T-helper 2 cell treated with Interferon-gamma antibody and Interleukin-4, amounts not matched to agents 5 μg/mL and 100 μg/mL, for 36 hours (primary cell): ENCODE measurements at places on chromosomes 7 and 10.

DNA sequence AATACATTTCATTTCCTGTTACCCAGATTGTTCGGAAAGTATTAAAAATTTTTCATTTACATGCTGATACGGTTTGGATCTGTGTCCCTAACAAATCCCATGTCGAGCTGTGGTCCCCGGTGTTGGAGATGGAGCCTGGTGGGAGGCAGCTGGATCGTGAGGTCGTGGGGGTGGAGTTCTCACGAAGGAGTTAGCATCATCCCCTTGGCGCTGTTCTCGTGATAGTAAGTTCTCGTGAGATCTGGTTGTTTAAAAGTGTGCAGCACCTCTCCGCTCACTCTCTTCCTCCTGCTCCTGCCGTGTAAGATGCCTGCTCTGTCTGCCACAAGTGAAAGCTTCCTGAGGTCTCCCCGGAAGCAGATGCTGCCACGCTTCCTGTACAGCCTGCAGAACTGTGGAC is 30.9 kb downstream of the PLEKHS1 start:
- no peak for DNase-seq

DNA sequence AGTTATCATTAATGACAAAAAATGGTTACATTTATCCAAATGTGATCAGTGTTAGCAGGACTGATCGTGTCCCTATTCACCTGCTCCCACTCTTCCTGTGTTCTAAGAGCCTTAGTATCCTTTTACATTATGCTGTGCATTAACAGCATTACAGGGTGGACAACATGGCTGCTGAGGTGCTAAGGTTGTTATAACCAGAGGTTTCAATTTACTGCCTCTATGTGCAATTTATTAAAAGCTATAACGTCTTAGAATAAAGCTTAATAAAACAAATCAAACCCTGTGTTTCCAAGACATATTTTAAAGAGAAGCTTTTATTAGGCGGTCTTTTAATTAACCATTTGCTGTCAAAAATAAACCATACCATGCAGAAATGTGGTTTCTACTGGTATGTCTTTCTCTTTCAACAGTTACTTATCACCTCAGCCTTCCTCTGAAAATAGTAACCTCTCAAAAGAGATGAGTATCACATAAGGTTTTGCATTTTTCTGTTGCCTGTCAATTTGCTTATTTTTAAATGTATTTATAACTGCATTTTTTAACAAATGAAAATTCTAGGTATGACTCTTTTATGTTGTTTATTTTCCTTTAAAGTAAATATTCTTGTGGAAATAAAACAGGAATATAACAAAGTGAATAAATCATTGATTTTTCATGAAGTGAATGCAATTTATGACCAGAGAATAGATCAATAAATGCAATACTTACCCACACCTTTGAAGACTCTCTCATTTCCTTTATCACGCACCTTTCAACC is 849.8 kb upstream of the SORCS1 start:
- no peak for DNase-seq

DNA sequence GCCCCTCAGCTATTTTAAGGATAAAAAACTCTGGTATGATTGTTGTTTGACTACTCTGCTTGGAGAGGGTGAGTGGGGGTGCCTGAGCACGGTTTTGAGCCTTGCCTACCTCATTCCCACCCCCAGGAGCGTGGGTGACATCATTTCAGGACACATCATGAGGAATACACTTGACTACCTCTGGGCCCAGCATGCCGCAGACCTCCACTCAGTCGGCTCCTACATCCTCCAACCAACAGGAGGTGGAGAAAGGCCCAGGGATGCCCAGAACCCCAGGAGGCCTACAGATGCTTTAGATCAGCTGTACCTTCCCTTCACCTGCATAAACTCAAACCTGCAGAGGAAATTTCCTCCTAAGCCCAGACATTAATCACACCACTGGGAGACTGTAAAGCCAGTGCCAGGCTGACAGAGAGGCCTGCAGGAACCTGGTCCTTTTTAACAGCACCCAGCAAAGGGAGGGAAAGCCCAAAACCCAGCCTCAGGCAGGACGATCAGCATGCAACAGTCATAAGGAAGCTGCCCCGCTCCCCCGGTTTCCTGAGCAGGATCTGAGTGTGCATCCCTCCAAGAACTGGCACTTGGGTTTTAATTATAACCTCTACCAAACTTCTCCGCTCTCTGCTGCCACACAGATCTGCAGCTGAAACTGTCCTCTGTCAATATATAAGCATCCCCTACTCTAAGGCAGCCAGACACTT is 61.7 kb upstream of the ZNRF2 start:
- no peak for DNase-seq

GRCh38 chr10:128110339-128110738 is 15.9 kb downstream of the MKI67 start:
- DNase-seq: no peak

GRCh38 chr10:96513305-96513697 is 425 bp downstream of the TLL2 start:
- no peak for DNase-seq

DNA sequence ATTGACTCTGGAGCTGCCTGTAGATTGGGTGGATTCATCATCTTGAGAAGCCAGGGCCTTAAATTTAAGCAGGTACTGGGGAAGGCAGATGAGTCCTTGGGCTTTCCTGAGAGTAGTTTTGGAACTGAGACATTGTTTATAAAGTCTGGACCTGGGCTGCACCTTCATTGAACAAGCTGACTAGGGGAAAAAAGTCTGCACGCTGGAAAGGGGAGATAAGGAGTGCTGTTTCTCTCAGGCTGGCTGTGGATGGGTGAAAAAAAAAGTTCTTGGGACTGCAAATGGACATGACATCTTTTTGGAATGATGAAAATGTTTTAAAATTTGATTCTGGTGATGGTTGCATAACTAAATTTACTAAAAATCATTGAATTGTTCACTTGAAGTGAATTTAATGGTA is 12.0 kb downstream of the SEC24C start:
- DNase-seq: no peak

DNA sequence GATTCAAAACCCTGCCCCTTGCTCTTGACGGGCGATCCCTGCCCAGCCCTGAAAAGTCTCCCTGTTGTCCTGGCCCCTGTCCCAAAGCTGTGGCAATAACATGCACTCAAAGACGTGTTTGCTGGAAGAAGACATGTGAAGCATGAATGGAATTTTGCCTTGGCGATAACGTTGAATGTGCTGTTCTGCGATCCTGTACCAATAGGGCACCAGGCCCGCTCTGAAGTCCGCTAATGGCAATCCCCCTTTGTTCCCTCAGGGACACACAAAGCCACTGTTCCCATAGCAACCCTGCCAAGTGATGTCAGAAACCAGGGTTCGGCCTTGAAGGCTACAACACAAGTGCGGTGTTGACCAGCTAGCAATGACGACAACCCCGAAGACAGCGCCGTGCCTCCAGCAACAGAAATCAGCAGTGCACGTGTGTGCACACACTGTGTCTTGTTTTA is 284.6 kb downstream of the KLF6 start:
- no peak for DNase-seq

DNA sequence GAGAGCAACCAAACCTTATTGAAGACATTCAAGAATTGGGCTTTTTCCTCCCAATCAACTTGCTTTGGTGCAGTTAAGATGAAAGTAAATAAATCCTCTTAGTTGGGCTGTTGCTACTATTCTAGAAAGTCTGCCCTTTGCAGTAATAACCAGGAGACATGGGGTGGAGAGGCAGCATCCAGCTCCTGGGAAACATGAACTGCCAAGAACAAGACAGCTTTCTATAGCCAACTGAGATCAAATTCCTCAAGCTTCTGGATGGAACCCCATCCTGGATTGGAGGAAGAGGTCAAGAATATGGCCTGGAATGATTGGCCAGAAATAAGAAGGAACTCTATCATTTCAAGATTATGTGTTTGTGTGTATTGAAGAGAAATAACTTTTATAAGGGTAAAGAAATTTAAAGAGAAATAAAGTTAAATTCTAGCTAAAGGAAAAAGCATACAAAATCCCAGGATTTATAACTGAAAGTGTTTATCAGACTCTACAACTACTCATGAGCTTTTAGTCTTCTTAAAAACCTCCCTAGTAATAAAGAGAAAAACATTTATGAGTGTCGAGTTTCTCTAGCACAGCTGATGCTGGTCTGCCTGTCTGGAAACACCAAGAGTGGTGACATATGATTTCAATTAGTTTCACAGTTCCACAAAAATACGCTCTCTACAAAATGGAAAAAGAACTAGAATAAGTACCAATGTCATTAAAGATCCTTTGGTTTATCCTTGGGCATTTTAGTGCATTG is 70.1 kb upstream of the COL1A2 start:
- DNase-seq: no peak

DNA sequence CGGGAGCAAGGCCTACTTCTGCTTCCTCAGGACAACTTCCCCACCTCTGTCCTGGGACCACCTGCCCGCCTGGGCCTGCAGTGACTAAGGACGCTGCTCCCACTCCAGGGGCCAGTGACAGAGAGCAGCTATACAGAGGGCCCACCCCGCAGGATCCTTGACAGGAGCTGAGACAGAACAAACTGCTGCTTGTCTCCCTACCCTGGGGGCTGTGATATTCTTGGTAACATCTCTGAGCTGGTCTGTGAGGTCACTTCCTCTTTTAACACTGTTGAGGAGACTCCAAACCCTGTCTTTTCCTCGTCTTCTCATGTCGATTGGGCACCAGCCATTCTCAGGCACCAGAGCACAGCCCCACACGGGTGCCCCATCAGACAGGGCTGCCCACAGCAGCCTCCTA is 6.9 kb upstream of the MRPS24 start:
- DNase-seq: no peak

DNA sequence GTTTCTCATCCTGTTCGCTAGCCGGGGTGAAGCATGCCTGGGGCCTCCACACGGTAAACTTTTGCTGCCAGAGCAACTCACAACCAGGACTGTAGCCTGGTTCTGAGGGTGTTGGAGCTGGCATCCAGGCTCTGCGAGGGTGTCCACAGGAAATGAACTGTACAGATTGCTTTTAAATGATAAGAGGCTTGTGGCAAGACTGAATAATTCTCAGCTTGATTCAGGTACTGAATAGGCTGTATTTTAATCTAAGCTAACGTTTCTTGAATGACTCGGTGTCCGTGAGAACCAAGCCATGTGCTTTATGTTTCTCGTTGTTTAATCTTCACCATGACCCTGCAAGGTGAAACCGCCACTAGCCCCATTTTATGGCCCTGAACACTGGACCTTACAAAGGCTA is 49.3 kb downstream of the EEPD1 start:
- no peak for DNase-seq

GRCh38 chr10:132697578-132698200 is 88.3 kb downstream of the NKX6-2 start:
- no peak for DNase-seq

- DNase-seq: no peak
Observed at GRCh38 chr7:2825559-2826227, 18.4 kb downstream of the GNA12 start.

GRCh38 chr10:59654007-59654406 is 55.6 kb downstream of the SLC16A9 start:
- DNase-seq: no peak

GRCh38 chr7:82542665-82543064 is 99.1 kb upstream of the CACNA2D1 start:
- DNase-seq: no peak

DNA sequence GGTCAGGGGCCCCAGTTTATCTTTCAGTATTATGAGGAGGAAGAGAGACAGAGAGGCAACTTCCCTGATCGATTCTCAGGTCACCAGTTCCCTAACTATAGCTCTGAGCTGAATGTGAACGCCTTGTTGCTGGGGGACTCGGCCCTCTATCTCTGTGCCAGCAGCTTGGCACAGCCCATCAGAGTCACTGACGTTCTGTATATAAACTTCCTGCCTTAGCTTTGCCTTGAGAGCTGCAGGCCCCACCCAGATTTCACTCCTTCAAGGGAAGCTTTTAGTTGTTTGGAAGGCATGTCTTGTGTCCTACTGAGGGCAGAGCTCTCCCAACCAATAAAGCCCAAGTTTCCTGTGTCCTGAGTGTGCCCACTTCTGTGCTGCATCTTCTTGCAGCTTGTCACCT is 242.5 kb upstream of the PRSS58 start:
- DNase-seq: no peak

GRCh38 chr10:31822150-31822549 is 106.5 kb downstream of the ARHGAP12 start:
- DNase-seq: no peak

DNA sequence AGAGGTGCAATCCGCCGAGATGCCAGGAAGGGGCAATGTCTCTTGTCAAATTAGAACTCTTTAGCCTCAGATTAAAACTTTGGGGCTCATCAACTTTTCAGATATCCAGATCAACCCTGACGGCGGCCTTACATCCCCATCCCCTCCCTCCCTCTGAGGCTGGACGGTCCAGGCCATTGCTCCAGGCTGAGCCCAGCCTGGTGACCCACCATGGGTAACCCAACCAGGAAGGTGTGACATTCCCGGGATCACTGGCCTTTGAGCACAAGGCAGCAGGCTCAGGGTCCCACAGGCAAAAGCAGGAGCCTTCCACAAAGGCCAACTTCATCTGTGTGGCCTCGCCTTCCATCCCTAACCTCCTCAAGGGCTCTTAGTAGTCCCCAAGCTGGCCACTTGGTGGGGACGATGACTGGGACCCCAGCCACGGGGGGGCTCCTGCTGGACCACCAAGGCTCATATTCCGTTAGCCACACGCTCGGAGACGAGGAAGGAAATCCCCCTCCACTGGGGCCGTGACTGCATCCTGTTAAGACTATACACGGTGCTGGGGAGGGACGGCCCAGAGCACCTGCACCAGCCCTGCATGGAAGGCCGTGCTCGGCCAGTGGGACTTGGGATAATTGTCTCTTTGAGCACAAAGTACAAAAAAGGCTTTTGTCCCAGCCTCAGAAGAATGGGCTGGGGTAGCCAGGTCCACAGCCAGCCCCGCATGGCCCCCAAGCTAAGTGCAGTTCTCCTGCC is 62.8 kb downstream of the ZRANB1 start:
- no peak for DNase-seq

GRCh38 chr7:130189343-130189742 is 15.9 kb downstream of the TMEM209 start:
- no peak for DNase-seq

DNA sequence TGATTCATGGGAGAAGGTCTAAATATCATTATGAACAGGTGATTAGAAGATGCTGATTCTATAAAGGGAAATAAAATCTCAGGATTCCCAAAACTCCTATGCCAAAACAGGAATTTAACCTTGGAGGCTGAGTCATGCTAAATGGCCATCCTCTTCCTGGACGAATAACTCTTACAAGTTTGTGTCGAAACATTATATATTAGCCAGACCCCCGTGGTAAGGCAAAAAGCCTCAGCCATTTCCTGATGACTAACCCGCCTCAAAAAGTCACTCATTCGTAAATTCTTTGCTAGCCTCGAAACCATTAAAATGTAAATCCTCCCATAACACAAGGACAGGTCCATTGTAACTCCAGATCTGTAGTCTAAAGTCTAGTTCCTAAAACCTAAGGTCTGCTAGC is 32.0 kb downstream of the CUL2 start:
- DNase-seq: no peak
